Activated CD4-positive, alpha-beta T cell treated with anti-CD3 and anti-CD28 coated beads for 48 hours (primary cell): ENCODE measurements at places on chromosomes 5 and 9.
A peak's percentile ranks its signal among the peaks of the same experiment; 100 is the strongest.

- DNase-seq, result no peak
Measured at GRCh38 chr5:156591631-156592030, 258.5 kb upstream of the PPP1R2B start.

DNA sequence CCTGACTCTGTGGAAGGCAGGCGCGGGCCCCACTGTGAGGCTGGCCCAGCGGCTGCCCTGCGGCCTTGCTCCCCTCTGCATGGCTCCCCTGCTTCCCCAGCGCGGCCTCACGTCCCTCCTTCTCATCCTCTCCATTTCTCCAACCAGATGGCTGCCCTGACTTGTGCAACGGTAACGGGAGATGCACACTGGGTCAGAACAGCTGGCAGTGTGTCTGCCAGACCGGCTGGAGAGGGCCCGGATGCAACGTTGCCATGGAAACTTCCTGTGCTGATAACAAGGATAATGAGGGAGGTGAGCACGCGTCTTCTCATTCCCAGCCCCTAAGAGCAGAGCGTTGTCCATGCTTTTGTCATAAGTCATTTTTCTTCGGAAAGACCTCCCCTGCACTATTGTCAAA, 129.0 kb upstream of the WWC1 start:
- no peak for DNase-seq

DNA sequence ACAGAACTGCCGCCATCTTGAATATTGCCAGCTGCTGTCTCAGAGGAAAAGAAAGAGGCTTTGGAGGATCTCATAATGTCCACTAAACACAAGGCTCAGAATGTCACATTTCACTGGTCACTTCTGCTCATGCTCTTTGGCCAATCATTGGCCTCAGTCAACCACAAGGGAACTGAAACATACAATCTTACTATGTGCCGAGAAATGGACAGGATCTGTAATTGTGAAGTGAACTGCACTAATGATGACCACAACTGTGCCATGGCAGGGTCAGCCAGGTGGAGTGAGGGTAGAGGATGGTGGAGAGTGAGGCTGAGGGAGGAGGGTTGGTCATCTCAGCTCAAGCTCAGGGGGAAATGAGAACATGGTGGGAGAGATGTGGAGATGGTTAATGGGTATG, 32.8 kb downstream of the GDNF start:
- no peak for DNase-seq

DNA sequence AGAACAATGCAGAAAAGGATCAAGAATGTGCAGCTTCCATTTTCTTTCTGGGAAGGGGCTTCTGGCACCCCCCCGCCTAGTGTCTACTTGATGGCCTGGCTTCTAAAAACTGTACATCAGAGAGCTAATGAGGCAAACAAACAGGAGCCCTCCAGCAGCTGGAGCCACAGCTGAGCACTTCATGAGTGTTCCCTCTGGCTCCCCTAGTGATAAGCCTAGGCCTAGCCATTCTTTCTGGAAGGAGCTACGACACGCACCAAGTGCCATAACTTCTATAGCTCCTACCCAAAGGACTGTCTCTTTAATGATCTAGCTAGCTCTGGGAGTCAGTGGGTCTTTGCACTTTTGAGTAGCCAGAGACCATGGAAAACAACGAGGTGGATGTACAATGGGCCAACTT, 66.1 kb downstream of the DNAH5 start:
- no peak for DNase-seq

DNA sequence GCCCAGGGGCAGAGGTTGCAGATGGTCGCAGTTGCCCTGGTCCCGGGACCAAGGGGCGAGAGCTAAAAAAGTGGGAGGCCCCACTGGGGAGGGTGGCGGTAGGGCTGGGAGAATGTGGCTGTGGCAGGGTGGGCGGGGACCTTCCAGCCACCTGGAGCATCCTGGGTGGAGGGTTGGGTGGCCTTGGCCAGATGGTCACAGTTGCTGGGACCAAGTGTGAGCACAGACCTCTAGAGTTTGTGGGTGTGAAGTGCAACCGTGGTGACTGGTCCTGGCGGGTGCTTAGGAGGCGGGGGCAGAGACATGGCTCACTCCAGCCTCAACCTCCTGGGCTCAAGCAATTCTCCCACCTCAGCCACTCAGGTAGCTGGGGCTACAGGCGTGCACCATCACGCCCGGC, 5.7 kb upstream of the TRAF2 start:
- no peak for DNase-seq

GRCh38 chr5:113487781-113488644, at the start of gene MCC:
Gene MCC (minus strand): TSS chr5:113488453.
- peak; percentile 55 for DNase-seq

GRCh38 chr5:175211956-175212756, 231.8 kb downstream of the DRD1 start:
- no peak for DNase-seq

DNA sequence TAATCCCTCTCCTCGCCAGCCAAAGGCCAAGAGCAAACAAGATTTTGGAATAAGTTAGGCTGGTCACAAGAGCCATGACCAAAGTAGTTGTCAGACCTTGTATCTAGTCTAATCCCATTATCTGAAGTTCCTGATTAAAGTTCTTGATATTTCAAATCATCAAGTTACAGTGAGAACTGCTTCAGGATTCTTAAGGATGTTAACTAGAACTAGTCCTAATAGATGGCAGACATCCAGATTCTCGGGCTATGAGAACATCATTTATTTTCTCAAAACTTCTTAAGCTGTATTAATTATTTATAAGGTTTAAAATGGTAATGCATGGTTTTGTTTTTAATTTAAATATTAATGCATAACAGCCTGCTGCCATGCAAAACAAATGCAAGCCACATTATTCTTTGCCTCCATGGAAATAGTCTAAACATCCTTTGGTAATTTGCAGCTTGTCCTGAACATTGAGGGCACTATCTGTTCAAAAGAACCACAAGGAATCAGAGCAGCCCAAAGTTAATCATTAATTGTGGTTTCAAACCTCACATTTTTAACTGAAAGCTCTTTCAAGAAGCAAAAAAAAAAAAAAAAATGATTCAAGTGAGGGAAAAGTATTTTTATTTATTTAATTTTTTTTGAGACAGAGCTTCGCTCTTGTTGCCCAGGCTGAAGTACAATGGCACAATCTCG, 95.1 kb downstream of the TTC39B start:
- no peak for DNase-seq

DNA sequence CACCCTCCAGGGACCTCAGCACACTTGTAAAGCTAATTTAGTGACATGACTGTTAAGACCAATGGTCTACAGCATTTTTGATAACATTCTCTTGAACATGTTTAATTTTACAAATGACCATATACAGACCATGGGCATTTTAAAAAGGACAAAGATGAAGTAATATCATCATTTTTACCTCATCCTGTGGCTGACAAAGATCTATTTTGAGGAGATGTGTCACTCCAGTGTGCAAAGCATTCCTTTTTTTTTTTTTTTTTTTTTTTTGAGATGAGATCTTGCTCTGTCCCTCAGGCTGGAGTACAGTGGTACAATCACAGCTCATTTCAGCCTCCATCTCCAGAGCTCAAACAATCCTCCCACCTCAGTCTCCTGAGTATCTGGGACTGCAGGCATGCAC, 118.2 kb upstream of the TBC1D2 start:
- no peak for DNase-seq

DNA sequence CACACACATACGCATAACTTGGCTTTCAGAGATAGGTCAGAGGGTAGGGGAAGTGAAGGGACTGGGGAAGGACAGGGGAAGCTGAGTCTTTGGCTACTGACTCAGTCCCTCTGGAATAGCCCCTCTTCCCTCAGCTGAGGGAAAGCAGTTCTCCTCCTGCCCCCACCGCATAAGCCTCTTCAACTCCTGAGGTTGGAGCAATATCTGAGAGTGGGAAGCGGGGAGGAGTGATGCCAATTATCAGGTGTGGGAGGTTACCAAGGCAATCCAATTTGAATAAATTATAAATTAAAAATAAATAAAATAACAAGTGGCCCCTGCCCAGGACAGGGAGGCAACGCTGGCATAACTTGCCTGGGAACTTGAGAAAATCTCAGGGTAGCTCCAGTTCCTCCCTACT, 1.7 kb upstream of the STOML2 start:
- DNase-seq, result no peak

GRCh38 chr9:121776739-121777637, 125.6 kb downstream of the DAB2IP start:
- no peak for DNase-seq

DNA sequence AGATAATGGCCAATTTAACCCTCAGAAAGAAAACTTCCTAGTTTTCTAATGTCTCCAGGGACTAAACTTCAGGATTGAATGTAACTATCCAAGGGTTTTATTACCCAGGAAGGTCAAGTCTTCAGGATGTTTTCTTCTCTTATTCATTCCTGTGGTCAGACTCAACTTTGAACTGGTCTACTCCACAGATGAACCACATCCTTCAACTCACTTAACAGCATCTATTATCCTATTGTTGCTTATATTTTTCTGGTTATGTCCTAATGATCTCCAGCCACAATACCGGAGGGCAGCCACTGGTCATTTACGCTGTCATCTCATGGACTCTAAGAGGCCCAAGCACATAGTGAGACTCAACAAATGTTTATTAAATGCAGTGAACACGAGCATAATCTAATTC, 47.2 kb upstream of the LIFR start:
- no peak for DNase-seq

- DNase-seq, result no peak
Measured at GRCh38 chr5:172224996-172225395, 31.0 kb downstream of the EFCAB9 start.

GRCh38 chr5:142915813-142916424, 145.7 kb downstream of the ARHGAP26 start:
- DNase-seq, result peak; percentile 31

DNA sequence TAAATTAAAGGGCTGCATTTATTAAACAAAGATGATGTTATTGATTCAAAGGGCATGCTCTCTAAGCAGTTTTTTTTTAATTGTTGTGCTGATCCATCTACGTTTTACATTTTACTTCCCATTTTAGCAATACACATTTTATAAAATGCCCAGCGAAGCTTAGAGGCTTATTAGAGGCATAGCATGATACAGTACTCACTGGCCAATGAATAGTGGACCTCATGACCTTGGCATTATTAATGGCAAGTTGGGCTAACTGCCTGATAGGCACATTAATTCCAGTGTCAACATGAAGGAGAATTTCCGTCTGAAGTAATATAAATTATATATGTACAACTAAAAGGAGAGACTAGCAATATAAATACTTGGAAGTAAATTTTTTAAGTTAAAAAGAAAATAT, 837.2 kb downstream of the EFNA5 start:
- no peak for DNase-seq

DNA sequence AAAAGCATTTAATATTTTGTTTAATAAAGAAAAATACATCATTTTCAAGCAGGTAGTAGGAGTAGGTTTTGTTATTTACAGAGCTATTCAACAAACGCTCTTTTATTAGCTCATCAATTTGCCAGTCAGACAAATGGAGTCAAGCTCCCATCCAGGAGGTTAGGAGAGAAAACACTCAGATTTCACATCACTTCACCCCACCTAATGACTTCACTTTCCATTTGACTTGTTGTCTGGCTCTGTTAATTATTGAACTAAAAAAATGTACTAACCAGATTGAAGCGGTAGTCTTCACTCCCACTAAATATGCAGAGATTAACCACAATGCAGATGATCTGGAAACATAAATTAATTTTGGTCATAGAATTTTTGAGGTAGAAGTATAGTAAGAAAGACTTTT, 193.6 kb upstream of the VCAN start:
- no peak for DNase-seq

DNA sequence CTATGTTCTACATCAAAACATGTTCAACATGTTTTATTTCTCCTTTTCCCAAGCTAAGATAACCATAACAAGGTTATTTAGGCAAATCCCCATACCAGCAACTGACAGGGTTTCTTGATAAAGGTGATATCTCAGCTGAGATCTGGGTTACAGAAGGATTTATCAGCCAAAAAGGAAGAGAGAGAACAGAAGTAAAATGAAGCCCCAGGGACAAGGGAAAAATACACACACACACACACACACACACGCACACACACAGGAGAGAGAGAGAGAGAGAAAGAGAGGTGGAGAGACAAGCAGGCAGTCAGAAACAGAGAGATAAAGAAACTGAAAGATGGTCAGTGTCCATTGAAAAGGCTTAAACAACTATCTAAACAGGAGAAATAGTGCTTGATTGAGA, 19.7 kb upstream of the MLLT3 start:
- no peak for DNase-seq

DNA sequence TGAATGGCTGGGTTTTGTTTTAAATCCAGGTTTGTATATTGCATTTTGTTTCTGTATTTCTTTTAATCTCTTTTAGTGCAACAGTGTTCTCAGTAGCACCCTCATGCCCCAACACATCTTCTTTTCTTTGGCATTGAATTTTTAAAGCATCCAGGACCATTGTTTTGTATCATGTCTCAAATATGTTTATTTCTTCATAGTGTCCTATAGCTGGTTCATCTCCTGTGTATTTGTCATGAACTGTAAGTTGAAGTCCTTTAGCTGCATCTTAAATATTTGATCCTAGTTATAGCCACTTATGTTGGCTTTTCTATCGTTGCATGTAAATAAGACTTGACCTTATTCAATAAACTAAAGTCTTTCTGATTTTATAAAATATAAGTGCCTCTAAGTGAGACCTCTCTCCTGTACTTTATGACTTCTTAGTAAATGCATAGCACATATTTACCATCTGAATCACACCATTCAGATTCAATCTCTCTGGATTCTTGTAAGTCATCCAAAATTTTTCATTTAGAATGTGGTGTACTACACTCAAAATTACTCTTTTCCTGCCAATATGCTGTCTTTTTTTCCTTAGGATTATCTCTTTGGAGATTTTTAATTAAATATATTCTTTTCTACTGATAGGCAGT, 21.0 kb upstream of the ERCC6L2 start:
- DNase-seq, result no peak

- DNase-seq, result no peak
Measured at GRCh38 chr9:73200694-73201452, 49.2 kb downstream of the ANXA1 start.

- no peak for DNase-seq
Measured at GRCh38 chr5:109479260-109479860, 69.6 kb upstream of the PJA2 start.

DNA sequence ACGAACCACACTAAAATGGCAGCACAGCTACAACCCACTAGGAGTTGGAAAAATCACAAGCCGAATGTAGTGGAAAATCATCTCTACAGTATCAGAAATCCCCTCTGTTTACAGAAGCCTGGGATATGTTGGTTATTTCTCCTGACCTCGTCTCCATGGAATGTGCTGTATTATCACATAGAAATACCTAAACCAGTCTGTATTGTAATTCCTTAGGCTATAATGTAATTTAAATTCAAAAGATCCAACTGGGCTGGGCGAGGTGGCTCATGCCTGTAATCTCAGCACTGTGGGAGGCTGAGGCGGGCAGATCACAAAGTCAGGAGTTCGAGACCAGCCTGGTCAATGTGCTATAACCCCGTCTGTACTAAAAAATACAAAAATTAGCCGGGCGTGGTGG, 244.8 kb upstream of the MPDZ start:
- no peak for DNase-seq
